Right kidney (tissue), 9 donors: ENCODE measurements at places on chromosomes 6 and 20.

DNA sequence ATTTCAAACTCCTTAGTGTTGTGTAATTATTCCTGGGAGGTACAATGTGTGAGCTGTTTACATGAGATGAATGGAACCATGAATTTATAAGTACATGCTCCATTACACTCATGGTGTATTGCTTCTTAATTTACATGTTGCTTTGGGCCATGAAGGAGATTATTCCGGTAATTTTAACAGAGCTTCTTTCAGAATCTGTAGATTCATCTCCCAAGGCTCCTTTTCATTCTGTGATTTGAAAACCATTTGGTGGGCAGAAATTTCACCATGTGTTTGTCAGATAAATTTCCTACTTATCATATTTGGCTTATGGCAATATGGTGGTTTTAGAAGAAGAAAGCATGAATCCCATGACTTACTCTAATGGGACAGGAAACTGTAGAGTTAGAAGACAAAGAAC is 421.6 kb upstream of the EYS start:
- DNase-seq, result no peak

- DNase-seq, result no peak
Measured at GRCh38 chr6:122931916-122932315, 64.1 kb upstream of the CLVS2 start.

GRCh38 chr6:10759884-10760329 is 12.3 kb downstream of the TMEM14B start:
- no peak for DNase-seq

- DNase-seq, result no peak
Measured at GRCh38 chr6:97765461-97765860, 482.4 kb upstream of the MMS22L start.

DNA sequence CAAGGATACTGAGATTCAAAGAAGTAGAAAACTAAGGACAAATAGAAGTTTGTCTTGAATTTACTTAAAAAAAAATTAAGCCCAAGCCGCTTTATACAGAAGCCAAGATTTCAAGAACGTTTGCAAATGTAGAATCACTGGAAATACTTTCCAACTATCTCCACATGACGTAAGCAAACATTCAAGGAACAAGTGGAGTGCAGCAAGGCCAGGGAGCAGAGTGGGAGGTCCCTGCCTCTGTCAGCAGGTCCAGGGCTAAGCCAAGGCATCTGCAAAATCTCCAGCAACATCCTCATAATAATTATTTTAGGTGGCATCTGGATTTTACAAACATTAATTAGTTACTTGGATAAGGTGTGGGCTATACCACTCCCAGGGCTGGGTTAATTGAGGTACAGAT is 60.1 kb upstream of the AKIRIN2 start:
- no peak for DNase-seq

DNA sequence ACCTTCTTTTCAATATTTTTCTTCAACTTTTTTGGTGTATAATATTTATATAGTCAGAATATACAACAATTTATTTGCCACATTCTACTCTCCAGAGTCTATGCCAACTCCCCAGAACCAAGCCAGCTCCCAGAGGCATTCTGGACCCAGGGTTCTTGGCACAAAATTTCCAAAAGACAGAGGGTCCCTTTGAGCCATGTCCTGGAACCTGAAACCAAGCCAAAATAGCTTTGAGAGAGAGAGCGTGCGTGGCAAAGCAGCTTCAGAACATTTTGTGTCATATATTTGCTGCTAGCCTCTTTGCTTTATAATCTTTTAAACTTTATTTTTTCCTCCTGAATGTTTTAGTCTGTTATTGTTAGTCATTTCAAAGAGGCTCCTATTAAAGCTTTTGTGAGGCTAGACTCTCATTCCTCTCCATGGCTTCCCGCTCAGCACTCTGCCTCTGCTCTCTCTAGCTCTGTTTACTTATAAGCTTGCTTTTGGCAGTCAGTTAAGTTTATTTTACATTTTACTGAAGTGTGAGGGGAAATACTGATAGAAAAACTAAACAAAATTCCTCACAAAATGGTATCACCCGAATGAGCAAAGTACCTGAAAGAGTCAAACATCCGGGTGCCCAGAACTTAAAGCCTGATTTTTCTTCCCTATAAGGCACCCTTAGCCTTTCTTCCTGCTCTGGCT is 605.1 kb upstream of the ID4 start:
- DNase-seq, result no peak

GRCh38 chr6:39769012-39769411 is 23.2 kb upstream of the DAAM2 start:
- no peak for DNase-seq

GRCh38 chr6:134165561-134166201 is 113.3 kb upstream of the SLC2A12 start:
- no peak for DNase-seq

DNA sequence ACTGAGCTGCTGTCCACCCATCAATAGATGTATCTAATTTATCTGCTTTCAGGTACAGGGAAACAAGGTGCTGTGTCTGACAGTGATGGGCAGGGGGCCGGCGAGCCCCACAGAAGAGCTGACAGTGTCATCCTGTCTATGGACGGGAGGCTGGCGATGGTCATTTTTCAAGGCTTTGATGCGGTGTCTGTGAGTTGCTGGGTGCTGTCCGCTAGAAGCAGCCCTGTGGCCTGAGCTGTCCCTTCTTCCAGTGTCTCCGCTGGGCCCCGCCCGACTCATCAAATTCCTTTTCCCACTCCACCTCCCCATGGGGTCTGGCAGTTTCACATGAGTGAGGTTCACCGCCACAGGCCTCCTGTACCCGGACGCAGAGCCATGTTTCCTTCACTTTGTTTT is 161.4 kb upstream of the PMEPA1 start:
- DNase-seq, result no peak

DNA sequence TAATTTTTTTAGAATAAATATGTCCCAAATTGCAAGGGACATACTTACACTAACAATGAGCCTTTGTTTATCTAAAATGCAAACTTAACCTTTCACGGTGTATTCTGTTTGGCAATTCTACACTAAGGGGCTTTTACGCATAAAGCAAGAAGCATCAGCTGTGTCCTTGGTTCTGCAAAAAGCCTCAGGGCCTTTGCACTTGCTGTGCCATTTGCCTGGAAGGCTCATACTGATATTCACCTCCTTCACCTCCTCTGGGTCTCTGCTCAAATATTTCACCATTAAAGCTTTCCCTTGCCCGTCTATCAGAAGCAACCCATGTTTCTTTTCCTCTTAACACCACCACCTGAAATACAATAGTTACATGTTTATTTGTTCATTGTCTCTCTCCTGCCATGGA is 8.9 kb upstream of the BMP7 start:
- no peak for DNase-seq

GRCh38 chr6:107648983-107649382 is 159.1 kb downstream of the SOBP start:
- no peak for DNase-seq

DNA sequence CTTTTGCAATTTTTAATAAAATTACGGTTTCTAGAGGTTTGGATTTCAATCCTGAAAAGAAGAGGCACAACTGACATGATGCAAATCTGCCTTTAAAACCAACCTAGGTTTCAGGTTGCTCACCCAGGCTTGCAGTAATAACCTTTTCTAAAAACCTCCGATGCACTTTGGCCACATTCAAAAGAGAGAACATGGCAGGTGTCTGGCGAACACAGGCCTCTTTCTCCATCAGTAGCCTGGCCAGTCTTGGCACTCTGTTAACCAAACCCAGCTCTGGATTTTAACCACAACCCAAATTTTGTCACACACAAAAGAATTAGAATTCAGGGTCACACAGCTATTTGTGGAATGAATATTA is 55.8 kb upstream of the MAFB start:
- no peak for DNase-seq

GRCh38 chr6:40606981-40607380 is 19.8 kb upstream of the LRFN2 start:
- no peak for DNase-seq
